Upper lobe of right lung (tissue), 1 donor: ENCODE measurements at places on chromosomes 7 and 10. TPM values are rescaled to one million over a fixed set of nuclear protein-coding genes. Genes with fewer than 3 reads are reported as not detected.

ITPRID1 gene
- total RNA-seq = not detected

DNA sequence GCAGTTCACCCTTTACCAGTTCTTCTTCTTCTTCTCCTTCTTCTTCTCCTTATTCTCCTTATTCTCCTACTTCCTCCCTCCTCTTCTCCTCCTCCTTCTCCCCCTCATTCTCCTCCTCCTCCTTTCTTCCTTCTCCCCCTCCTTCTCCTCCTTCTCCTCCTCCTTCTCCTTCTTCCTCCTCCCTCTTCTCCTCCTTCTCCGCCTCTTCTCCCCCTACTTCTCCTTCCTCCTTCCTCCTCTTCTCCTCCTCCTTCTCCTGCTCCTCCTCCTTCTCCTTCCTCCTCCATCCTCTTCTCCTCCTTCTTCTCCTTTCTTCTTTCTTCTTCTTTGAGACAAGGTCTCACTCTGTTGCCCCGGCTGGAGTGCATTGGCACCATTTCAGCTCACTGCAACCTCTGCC, 58.0 kb upstream of the LRGUK start:
- no peak for DNase-seq

DNA sequence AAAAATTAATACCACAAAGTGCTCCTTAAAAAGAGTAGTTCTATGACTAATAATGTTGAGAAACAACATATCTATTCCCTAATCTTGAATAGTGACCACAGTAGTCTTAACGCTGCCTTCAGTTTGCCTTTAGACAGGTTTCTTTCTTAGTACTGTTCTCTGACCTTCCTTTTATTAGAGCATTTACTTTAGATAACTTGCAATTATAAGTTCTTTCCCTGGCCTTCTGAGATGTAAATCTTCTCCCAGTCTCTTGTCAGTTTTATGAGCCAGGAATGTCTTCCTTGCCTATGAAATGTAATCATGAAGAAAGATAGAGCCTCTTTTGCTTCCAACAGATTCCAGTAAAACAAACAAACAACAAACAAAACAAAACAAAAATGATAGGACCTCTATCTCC, 1119.8 kb upstream of the LRRTM3 start:
- no peak for DNase-seq

DNA sequence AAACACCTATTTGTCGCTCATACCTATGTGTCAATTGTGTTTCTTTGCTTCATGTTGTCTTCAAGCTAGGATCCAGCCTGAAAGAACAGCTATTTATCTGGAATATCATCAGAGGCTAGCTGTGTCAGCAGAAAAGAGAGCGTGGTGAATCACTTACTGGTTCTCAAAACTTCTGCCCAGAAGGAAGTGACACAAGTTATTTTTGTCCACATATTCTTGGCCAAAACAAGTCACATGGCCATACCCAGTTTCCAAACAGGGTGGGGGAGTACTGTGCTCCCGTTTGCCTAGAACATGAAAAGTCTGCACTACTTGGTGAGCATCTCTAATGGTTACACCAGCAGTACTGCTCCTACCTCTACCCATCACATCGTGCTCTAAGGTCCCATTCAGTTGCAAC, 160.9 kb upstream of the CSTF2T start:
- DNase-seq = no peak

DNA sequence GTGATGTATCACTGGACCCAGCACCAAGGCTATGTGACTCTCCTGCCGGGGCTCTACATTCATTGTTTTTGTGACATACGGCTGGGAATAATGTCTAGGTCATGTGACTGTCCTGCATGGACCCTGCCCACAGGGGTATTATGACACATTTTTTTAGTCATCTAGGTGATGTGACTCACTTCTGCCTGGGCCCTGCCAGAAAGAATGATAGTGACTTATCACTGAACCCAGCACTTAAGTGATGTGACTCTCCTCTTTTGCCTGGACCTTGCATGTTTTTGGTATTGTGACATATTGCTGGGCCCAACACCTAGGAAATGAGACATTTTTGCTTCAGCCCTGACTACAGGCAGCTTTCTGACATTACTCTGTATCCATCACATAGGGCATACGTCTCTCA, 51.1 kb upstream of the ZNF107 start:
- no peak for DNase-seq

- DNase-seq = no peak
Measured at GRCh38 chr7:106384373-106384772, 99.6 kb upstream of the NAMPT start.
